ENCODE measurements at places on chromosomes 7 and 10. TPM values are rescaled to one million over a fixed set of nuclear protein-coding genes. Genes with fewer than 3 reads are reported as not detected.

Gene ZNF398
- polyA plus RNA-seq, result 7.1 TPM

Gene HOXA1
- 1.8 TPM for polyA plus RNA-seq

Gene CXCL12
- 609 TPM for polyA plus RNA-seq

Gene SH2D4B
- polyA plus RNA-seq, result not detected

Gene PLAU
- polyA plus RNA-seq, result 26.0 TPM

Gene SCIN
- 0.68 TPM for polyA plus RNA-seq

Gene FZD8
- 0.39 TPM for polyA plus RNA-seq

Gene CYP2E1
- 0.31 TPM for polyA plus RNA-seq

Gene ASZ1
- polyA plus RNA-seq, result not detected

Gene HOGA1
- polyA plus RNA-seq, result 0.28 TPM

Gene GNAT3
- polyA plus RNA-seq, result not detected

Gene SPDYE9
- 0.38 TPM for polyA plus RNA-seq

Gene TUBB8
- not detected for polyA plus RNA-seq

Gene NPTX2
- polyA plus RNA-seq, result 0.41 TPM

Gene PRSS37
- polyA plus RNA-seq, result not detected

Gene ZFAND2A
- 52.4 TPM for polyA plus RNA-seq

Gene GTPBP4
- polyA plus RNA-seq, result 71.6 TPM

All from GM23248 (cell line).